Stimulated activated CD4-positive, alpha-beta T cell treated with anti-CD3 and anti-CD28 coated beads, Interleukin-1b, Interleukin-23, amount 100 ng/mL, for 24 hours (primary cell): ENCODE measurements at places on chromosomes 16 and 17.
A peak's percentile ranks its signal among the peaks of the same experiment; 100 is the strongest.

DNA sequence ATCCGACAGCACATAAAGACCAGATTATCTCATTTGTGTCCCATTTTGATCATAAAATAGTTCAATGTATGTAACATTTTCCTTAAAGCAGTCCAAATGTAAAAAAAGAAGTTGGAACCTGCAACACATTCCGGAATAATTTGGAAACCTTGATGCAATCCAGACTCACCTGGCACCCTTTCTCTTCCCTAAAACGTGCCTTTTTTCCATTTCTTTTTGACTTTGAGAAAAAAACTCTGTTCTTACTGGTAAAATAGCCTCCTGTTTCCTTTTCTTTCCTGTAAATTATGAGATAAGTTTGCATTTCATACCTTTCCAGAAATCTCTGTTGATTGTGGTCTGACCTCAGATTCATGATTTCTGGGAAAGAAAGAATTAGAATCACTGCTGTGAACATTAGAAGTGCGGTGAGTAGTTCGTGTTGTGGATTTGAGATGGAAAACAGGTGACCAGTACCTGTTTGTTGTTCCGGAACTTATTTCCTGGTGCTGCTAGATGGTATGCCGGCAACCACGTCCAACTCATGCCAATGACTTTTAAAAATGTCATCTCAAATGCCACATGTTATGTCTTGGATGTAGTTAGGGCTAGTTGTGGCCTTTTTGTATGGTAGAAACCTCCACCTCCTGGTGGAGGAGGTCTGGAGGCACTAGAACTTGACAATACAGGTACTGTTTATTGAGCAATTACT, 108.1 kb downstream of the SOCS1 start:
- DNase-seq: no peak

GRCh38 chr17:50129728-50130558, at the start of gene SAMD14:
SAMD14 (minus strand) TSS chr17:50130160; CDS start chr17:50124959, 5,201 bp downstream.
- DNase-seq: no peak

GRCh38 chr17:72504783-72505182, 384.0 kb downstream of the SOX9 start:
- DNase-seq: no peak

DNA sequence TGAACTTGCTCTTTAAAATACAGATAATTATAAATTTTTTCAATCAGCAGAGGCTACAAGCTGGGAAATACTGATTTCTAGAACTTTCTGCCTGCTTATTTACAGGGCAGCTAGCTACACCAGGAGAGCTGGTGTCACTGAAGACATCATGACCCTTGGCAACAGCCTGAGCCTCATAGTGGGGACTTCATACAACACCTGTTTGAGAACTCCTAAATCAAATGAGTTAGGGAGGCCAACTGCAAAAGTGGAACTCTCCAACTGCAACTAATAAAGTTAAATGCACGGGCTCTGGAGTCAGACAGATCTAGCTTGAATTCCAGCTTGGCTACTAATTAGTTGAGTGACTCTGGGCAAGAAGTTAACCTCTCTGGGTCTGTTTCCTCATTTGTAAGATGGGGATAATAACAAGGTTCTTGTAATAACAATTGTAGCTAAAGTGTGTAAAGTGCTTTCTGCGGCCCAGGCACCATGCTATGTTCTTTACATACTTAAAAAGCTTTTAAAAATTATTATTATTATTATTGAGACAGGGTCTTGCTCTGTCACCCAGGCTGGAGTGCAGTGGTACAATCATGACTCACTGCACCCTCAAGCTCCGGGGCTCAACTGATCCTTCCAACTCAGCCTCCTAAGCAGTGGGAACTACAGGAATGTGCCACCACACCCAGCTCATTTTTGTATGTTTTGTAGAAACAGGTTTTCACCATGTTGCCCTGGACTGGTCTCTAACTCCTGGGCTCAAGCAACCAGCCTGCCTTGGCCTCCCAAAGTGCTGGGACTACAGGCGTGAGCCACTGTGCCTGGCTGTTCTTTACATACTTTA, 33.4 kb downstream of the VAC14 start:
- no peak for DNase-seq

DNA sequence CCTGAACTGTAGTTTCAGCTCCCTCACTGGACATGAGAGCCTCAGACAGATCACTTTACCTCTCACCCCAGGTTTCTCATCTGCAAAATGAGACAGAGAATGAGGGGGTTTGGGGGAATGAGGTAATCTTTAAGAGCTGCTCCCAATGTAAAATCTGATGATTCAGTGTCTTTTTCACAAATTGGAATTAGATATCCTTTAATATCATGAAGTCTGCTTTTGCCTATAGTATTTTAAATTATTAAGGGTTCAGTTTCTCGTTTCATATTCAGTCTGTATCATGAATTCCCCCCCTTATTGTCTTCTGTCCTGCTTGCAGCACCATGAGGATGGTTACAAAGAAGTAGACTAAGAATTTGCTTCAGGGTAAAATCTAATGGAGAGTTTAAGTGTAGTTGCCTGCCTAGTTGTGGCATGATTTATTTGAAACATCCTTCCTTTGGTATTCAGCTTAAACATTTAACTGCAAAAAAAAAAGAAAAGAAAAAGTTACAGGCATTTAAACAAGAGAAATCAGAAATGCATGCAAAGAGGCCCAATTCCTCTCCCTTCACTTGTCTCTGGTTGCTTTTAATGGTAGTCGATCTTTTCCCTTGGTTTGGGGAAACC, 77.3 kb downstream of the WNT3 start:
- no peak for DNase-seq

- DNase-seq: no peak
These were observed 21.7 kb downstream of the G6PC1 start for GRCh38 chr17:42922294-42922693.

- DNase-seq: no peak
These were observed 14.2 kb upstream of the CBFB start for GRCh38 chr16:67014634-67015312.

DNA sequence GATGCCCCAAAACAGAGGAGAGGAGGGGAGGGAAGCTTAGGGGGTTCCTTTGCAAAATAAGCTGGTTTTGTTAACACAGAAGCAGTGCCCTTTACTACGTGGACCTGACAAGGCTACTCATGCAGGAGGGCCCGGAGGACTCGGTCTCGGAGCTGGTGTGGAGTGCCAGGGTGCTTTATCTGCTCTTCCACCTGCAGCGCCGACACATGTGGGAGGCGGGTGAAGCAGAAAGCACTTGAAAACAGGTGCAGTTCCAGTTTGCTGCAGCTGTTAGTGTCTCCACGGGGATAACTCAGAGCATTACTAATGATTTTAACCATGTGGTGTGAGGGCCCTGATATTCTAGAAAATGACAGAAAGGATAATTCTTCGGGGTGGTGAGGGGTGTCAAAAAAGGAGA, 35.0 kb upstream of the MNT start:
- no peak for DNase-seq

GRCh38 chr16:67163164-67163998, 1.2 kb upstream of the HSF4 start:
- no peak for DNase-seq

DNA sequence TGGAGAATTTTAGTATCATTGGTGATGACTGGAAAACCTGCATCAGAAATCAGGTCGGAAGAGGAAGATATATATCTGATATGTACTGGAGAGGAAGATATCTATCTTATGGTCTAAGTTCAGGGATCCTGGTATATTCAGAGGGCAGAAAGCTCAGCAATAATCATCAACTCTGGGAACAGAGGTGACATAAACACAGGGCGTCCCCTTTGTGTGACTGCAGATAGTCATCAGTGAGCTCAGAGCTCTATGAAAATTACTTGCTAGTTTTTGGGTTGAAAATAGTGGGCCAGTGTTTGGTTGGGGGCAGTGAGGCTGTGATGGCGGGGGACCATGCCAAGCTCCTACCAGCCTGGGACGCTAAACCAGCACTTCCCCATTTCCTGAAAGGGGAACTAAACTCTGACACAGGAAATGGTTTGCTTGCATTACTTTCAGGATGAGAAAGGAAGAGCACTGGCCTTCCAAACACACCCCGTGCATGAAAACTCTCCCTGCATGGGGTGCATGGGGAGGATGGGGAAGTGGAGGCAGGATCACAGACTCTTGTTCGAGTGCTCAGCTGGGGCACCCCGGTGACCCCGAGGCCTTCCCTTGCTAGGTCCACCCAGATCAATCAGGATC, 15.8 kb downstream of the NOD2 start:
- DNase-seq: no peak

- no peak for DNase-seq
These were observed at the start of gene MFAP4 for GRCh38 chr17:19386974-19387920. MFAP4 (minus strand) TSS chr17:19387190; CDS start chr17:19387155, 35 bp downstream.

DNA sequence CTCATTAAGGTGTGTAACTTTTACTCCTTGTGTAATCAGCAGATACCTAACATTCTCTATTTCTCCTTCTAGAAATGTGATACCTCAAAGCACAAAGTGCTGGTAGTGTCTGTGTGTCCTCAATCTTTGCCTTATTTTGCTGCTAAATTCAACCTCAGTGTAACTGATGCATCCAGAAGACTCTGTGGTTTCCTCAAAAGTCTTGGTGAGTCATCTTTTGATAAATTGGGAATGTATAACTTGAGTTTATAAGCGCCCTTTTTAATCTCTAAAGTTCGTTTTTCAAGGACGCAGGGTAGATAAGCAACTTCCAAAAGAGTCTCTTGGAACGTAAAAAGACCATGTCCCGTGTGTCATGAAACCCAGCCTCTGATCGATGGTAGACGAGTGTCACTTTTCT, 10.2 kb downstream of the NARF start:
- no peak for DNase-seq

- DNase-seq: no peak
These were observed 9.2 kb downstream of the PAFAH1B1 start for GRCh38 chr17:2602597-2603017.

GRCh38 chr17:81966343-81967243, 5.6 kb upstream of the NOTUM start:
- DNase-seq: no peak

GRCh38 chr17:10574324-10574723, 24.9 kb upstream of the MYH2 start:
- DNase-seq: no peak

GRCh38 chr16:66649636-66650205, 45.2 kb downstream of the CMTM3 start:
- DNase-seq: no peak

DNA sequence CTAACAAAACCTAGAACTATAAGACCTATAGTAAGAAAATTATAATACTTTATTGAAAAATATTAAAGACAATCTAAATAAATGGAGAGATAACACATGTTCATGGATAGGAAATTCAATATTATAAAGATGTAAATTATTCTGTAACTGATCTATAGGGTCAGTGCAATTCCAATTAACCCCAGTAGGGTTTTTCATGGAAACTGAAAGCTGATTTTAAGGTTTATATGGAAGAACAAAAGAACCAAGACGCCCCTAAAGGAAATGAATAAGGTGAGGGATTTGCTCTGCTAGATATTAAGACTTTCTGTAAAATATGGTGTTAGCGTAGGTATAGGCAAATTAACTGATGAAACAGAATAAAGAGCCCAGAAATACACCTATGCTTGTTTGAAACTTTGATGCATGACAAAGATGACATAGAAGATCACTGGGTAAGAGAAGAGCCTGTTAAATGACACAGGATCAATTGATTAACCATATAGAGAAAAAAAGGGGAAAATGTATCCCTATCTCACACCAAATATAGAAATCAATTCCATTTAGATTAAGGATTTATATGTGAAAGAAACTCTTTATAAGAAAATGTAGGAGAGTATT, 3.0 kb downstream of the ICAM2 start:
- DNase-seq: no peak

DNA sequence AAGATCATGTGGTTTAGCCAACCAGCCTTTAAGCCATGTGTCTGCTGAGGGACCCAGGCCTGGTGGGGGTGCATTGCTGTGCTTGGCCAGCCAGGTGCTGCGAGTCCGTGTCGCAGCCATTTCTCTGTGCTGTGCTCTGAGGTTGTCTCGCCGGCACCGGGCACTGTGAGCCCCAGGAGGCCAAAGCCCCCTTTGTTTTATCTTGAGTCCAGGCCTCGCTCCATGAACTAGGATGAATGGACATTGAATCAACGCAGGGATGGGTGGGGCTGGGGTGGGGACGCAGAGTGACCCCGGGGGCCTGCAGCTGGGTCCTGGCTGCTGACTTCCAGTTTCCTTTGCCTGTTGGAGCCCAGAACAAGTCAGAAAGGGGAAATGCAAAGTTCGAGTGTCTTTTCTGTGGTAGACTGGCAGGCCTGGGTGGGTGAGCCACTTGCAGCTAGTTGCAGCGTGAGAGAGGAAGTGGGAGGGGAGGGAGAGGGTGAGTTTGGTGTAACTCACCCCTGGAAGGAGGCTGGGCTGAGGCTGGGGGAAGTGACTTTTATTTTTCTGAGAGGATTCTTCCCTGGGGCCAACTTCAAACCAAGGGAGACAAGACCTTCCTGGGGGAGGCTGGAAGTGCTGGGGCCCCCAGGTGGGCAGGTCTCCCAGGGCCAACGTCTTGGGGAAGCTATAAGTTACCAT, 324.7 kb downstream of the SEC14L1 start:
- peak; percentile 64 for DNase-seq

DNA sequence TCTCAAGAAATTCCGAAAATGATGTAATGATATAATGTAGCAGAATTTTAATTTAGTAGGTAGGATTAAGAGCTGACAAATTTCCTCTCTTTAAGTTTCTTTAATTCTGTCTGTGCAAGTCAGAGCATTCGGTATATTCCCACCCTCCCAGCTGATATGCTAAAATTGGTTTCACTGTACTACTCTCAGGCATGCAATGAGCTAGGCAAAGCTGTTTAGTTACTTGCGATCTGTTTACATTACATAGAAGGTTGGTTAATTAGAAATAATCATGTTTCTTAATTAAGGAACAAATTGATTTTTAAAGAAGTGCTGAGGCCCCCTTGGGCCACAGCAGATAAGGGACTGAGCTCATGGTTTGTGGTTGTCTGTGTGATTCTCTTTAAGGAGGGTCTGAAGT, 432.8 kb upstream of the HSBP1 start:
- no peak for DNase-seq

GRCh38 chr16:69827524-69827923, 65.4 kb downstream of the WWP2 start:
- no peak for DNase-seq

DNA sequence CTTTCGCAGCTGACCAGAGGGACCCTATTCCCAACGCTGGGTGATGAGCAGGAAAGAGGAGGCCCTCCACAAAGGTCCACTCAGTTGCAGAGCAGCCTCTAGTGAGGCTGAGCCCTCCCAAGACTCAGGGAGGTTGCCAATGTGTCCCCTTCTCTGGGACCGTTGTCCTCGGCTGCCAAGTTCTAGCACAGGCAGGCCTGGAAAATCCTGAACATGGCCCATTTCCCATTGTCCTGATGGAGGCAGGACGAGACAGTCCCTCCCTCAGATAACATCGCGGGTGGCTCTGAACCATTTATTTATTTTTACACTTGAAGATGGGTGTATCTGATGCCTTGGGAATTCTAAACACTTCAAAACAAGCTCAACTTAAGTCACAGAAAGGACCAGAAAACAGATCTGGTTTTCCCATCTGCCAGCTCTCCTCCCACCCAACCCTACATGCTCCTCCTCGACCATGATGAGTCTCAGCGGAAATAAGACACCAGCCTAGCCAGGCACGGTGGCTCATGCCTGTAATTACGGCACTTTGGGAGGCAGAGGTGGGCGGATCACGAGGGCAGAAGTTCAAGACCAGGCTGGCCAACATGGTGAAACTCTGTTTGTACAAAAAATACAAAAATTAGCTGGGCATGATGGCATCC, 12.8 kb downstream of the CDIP1 start:
- no peak for DNase-seq
